Purkinje cell (primary cell): ENCODE measurements at places on chromosomes 5 and 9. TPM values are rescaled to one million over a fixed set of nuclear protein-coding genes. Genes with fewer than 3 reads are reported as not detected.

KCNV2 gene
- polyA plus RNA-seq, result not detected in 2 replicates

PCDHGA6 gene
- 0.30 and 0.60 TPM in 2 replicates for polyA plus RNA-seq

BBLN gene
- polyA plus RNA-seq, result 10.5 and 53.4 TPM in 2 replicates

PCDHGA12 gene
- 3.6 and 4.3 TPM in 2 replicates for polyA plus RNA-seq

GMCL2 gene
- polyA plus RNA-seq, result not detected in 2 replicates

CDX1 gene
- polyA plus RNA-seq, result not detected in 2 replicates

ARHGEF37 gene
- polyA plus RNA-seq, result 1.1 and 2.3 TPM in 2 replicates

C5orf58 gene
- not detected in 2 replicates for polyA plus RNA-seq

NAIP gene
- polyA plus RNA-seq, result 1.5 and 7.6 TPM in 2 replicates

ZER1 gene
- 2.3 and 4.4 TPM in 2 replicates for polyA plus RNA-seq

CTXN3 gene
- not detected in 2 replicates for polyA plus RNA-seq

SNCAIP gene
- polyA plus RNA-seq, result 1.0 and 4.6 TPM in 2 replicates

ATG10 gene
- 10.7 and 13.0 TPM in 2 replicates for polyA plus RNA-seq

ADRB2 gene
- polyA plus RNA-seq, result not detected in 2 replicates

NR2F1 gene
- polyA plus RNA-seq, result 7.7 and 7.9 TPM in 2 replicates

SLIT3 gene
- 8.7 and 11.9 TPM in 2 replicates for polyA plus RNA-seq

PCDHGA5 gene
- 2.2 and 2.5 TPM in 2 replicates for polyA plus RNA-seq

NPR3 gene
- polyA plus RNA-seq, result not detected in 2 replicates

SPAG8 gene
- 1.3 and 6.8 TPM in 2 replicates for polyA plus RNA-seq

DNM1 gene
- polyA plus RNA-seq, result 35.0 and 55.1 TPM in 2 replicates

TMEM174 gene
- polyA plus RNA-seq, result not detected in 2 replicates

PLPP6 gene
- polyA plus RNA-seq, result 45.8 and 46.2 TPM in 2 replicates

PALM2AKAP2 gene
- 1.7 and 5.4 TPM in 2 replicates for polyA plus RNA-seq

DIPK1B gene
- 9.0 and 15.5 TPM in 2 replicates for polyA plus RNA-seq

NINJ1 gene
- polyA plus RNA-seq, result 2.2 and 3.7 TPM in 2 replicates

WDR38 gene
- polyA plus RNA-seq, result not detected in 2 replicates

PIGO gene
- 6.3 and 10.7 TPM in 2 replicates for polyA plus RNA-seq

SOX30 gene
- polyA plus RNA-seq, result 0.95 TPM in 1 of 2 replicates, not detected in the other

SLC25A48 gene
- not detected in 2 replicates for polyA plus RNA-seq

KCNIP1 gene
- polyA plus RNA-seq, result 139 and 148 TPM in 2 replicates

ADGRV1 gene
- 31.7 and 36.2 TPM in 2 replicates for polyA plus RNA-seq

STING1 gene
- polyA plus RNA-seq, result 0.82 TPM in 1 of 2 replicates, not detected in the other

PTGES2 gene
- 6.8 and 6.9 TPM in 2 replicates for polyA plus RNA-seq

FBXW5 gene
- 0.56 and 2.2 TPM in 2 replicates for polyA plus RNA-seq

NR4A3 gene
- polyA plus RNA-seq, result 0.76 and 3.0 TPM in 2 replicates

ARL14EPL gene
- not detected in 2 replicates for polyA plus RNA-seq

SPACA9 gene
- 24.8 and 38.6 TPM in 2 replicates for polyA plus RNA-seq

PIP5K1B gene
- polyA plus RNA-seq, result 45.2 and 47.0 TPM in 2 replicates
